ENCODE measurements at places on chromosomes 12 and 14.
A peak's percentile ranks its signal among the peaks of the same experiment; 100 is the strongest.

DNA sequence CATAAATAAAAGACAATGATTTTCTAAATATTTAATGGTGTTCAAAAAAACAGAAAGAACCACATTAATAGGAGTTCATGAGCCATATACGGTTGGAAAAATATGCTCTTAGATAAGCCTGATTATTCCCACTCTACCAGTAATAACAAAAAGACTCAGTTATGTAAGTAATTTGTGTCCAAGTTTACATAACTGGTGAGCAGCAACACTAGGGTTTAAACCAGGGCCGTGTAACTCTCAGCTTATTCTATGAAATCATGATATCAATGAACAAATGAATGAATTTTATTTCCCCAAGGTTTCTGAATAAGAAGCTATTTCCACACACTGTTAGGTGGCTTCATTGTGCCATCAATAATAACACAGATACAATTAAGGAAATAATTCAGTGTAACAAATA, 98.3 kb downstream of the GARIN6 start:
- no peak for DNase-seq

- no peak for DNase-seq
Observed at GRCh38 chr12:57894399-57895292, 46.7 kb upstream of the ATP23 start.

GRCh38 chr12:26042645-26043044, 82.2 kb downstream of the BHLHE41 start:
- DNase-seq: no peak

DNA sequence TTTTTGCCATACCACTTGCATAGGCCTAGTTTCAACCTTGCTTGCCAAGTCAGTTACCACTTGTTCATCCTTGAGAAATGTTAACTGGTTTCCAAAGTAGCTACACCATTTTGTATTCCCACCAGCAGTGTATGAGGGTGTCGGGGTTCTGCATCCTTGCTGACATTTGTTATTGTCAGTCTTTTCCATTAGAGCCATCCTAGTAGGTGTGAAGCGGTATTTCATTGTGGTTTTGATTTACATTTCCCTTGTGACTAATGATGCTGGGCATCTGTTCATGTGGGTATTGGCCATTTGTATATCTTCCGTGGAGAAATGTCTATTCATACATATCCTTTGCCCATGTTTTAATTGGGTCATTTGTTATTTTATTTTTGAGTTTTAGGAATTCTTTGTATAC, 27.6 kb upstream of the GALNT16 start:
- DNase-seq: no peak

GRCh38 chr14:57464008-57464730, 29.5 kb downstream of the CCDC198 start:
- DNase-seq: no peak

DNA sequence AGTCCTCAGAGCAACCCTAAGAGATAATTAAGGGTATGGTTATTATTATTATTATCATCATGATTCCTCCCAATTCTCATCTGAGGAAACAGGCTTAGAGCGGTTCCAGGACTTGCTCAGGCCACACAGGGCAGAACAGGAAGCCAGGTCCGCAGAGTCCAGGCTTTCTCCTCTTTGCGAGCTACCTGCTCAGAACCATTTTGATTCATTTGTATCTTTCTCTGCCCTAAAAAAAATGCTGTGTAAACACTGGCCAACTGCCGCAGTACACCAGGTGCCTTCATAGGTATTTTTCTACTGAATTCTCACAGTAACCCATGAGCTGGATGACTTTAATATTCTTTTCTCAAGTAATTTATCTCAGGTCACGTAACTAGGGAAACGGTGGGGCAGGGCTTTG, 45.3 kb downstream of the ST8SIA1 start:
- DNase-seq: no peak

GRCh38 chr12:132329036-132329719, at the start of gene GALNT9:
TSS of gene GALNT9 (minus strand) at chr12:132329589. CDS start at chr12:132329203, 386 bp downstream.
- DNase-seq: no peak

DNA sequence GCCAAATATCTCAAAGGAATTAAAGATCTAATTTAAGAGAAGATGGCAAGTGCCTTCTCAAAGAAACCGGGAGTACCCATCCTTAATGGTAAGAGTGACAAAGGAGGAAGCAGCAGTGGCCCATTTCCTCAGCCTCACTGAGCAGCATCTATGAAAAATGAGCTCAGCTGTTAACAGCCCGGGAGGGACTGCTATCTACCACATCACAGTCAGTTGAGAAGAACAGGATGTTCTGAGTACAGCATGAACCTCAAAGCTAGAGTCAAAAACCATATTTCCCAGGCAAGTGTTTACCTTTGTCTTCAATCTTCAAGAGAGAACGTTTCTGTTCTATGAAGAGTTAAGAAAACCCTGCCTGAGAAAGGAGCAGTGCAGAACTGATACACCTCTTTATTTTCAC, 115.0 kb downstream of the BTG1 start:
- peak; percentile 69 for DNase-seq

GRCh38 chr14:22531451-22532344, 57.3 kb downstream of the DAD1 start:
- DNase-seq: no peak

- no peak for DNase-seq
Observed at GRCh38 chr14:64970041-64970440, 2.1 kb downstream of the RAB15 start.

DNA sequence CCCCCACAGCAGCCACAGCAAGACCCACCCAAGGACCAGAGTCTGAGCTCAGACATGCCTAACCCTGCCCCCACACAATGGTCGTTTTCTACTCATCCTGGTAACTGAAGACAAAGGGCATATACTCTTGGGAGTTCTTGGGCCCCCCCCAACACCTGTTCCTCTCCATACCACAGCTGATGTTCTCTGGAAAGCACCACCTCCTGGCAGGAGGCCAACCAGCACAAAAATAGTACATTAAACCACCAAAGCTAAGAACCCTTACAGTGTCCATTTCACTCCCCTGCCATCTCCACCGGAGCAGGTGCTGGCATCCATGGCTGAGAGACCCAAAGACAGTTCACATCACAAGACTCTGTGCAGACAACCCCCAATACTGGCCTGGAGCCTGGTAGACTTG, 80.6 kb upstream of the DAAM1 start:
- no peak for DNase-seq

- no peak for DNase-seq
Observed at GRCh38 chr12:106071686-106072085, 67.1 kb downstream of the NUAK1 start.

DNA sequence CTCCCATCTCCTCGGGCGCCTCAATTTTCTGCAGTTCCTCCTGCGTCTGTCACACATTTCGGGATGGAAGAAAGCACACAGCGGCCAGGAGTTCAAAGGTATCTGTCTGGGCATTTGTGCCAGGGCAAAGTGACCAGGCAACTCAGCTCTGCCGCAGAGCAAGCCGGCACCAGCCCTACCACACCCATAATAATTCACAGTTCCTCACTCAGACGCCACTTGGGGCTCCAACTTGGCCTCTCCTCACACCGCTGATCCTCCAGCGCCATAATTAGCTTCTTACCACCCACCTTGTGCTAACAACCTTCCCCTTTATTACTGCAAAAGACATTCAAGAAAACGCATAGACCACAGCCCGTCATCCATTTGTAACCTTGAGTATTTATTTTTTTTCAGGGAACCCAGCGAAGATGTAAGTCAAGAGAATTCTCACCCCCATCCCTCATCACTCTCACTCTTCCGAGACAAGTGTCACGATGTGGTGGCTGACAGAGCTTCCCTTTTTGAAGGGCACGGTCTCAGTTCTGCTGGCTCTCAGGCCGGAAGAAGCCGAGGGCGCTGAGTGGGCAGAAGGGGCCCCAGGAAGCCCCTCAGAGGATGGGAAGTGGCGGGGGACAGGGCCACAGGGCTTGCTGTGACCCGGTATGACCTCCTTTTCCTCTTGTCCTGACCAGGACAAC, 25.2 kb upstream of the NCOR2 start:
- DNase-seq: no peak

GRCh38 chr12:31221551-31221945, 104.4 kb downstream of the SINHCAF start:
- no peak for DNase-seq

GRCh38 chr12:6140651-6141447, 16.4 kb upstream of the VWF start:
- peak; percentile 46 for DNase-seq

GRCh38 chr12:49922349-49923034, 18.8 kb upstream of the FAIM2 start:
- no peak for DNase-seq

- DNase-seq: no peak
Observed at GRCh38 chr12:20946732-20947131, 136.2 kb downstream of the SLCO1B3 start.

DNA sequence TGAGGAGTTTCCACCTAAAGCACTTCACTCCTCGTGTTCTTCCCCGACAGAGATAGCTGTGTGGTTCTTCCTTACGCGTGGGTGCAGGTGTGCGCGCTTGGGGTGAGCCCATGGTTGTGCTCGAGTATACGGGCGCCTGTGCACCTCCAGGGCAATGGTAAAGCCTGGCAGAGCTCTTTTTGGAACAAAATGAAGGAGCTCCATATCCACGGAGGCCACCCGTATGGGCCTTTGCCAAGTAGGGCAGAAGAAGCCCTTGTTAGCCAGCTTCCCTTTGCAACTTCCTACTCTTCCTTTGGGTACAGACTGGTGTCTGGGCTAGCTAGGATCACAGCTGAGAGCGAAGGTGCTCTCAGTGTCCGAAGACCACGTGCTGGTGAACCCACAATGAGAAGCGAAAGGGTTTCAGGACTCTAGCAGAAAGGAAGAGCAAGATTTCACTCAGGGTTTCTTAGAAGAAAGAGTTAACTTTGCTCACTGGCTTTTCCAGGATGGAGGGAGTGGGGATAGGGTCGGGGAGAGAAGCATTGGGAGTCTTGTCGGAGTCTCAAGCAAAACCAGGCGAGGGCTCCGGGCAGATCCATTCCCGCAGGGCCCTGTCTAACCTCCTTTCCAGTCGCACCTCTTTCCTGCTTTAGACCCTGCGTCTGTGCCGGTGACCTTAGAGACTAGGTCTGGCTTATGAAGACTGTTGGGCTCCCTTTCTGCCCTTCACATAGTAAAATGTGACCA, 960 bp upstream of the LRFN5 start:
- no peak for DNase-seq

- no peak for DNase-seq
Observed at GRCh38 chr12:75979181-75979580, 52.4 kb downstream of the PHLDA1 start.

DNA sequence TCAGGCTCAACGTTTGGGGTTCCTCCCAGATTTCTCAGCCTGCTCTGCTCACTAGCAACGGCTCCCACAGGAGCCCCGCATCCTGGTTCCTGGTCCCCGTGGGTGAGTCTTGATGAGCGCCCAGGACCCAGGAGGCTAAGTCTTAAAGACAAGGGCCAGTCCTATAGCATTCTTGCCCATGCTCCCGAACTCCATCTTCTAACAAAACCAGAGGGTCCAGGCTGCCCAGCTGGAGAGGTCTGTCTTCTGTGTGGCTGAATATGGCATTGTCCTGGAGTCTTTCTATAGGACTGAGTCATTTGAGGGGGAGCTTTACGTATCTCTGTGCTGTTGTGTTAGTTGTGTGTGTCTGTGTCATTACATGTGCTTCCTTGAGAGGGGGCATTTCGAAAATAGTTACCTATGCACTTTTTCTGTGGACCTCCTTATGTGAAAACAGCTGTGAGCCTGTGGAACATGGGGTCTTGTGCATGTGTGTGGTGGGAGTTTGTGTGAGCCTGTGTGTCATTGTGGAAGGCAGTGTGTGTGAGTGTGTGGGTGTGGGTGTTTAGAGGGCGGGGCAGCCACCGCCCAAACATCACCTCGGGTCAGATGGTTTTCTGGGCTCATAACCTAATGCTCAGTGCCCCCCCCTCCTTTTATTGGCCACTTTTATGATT, 9.1 kb upstream of the TBX5 start:
- no peak for DNase-seq

- no peak for DNase-seq
Observed at GRCh38 chr12:16531621-16532020, 74.3 kb downstream of the LMO3 start.

DNA sequence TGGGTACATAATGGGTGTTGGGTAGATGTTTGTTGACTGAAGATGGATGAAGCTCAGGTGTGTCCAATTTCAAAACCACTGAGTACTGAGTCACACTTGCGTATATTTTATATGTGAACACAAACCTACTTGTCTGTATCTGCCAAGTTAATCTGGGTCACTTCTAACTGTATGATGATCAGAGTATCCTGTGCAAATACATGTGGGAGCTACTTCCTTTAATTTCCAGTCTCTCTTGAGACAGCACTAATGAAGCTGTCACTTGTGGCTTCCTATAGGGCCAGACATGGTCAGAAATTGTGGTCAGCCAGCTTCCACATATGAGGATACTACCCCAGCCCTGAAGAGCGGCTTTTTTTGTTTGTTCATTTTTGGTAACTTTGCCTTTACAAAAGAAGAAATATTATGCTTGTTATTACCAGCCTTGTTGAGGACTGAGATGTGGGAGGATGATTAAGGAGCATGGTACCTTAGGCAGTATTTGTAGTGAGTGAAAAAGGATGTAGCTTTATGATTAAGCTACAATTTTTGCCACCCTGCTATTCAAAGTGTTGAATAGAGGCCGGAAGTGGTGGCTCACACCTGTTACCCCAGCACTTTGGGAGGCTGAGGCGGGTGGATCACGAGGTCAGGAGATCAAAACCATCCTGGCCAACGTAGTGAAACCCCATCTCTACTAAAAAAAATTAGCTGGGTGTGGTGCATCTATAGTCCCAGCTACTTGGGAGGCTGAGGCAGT, 32.4 kb downstream of the PLXNC1 start:
- DNase-seq: peak; percentile 18

DNA sequence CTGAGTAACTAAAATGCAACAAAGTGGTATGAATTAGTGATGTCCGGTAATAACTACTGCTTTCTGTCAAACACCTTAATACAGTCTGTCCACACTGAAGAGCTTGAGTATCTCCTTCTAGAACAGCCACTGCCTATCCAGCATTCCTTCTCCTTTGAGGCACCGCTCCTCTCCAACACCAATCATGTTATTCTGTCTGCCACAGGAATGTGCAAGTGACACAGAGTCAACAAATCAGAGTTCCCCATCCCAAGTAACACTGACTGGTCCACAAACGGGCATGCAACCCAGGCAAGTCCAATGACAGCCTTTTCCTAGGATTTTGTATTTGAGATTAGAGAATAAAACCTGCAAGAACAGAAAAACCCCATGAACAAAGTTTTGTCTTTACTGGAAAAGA, 3.8 kb downstream of the GXYLT1 start:
- no peak for DNase-seq

- DNase-seq: no peak
Observed at GRCh38 chr14:93891756-93892504, 35.2 kb upstream of the FAM181A start.

DNA sequence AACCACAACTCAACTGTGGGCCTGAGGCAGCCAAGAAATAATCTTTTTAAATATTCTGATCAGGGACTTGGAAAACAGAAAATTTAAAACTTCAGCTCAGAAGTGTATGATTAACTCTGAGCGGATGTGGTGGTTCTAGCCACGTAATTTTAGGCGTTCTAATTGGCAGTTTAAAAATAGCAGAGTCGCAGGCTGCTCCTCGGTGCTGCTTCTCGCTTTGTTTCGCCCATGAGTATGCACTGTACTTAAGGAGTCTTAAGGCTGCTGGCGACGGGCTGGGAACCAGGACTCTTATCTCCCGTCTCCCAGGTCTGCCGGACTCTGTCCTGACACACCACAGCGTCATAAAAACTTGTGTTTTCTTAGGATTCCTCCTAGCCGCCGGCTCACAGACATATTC, 113.4 kb upstream of the PELI2 start:
- DNase-seq: no peak

Data from CD4-positive, alpha-beta T cell treated with Interferon gamma for 1 hour (primary cell).